Urothelium cell line (cell line): ENCODE measurements at places on chromosomes 5 and 9.

GRCh38 chr9:92638621-92639101 lies 31.3 kb downstream of the IPPK start:
- no peak for DNase-seq

DNA sequence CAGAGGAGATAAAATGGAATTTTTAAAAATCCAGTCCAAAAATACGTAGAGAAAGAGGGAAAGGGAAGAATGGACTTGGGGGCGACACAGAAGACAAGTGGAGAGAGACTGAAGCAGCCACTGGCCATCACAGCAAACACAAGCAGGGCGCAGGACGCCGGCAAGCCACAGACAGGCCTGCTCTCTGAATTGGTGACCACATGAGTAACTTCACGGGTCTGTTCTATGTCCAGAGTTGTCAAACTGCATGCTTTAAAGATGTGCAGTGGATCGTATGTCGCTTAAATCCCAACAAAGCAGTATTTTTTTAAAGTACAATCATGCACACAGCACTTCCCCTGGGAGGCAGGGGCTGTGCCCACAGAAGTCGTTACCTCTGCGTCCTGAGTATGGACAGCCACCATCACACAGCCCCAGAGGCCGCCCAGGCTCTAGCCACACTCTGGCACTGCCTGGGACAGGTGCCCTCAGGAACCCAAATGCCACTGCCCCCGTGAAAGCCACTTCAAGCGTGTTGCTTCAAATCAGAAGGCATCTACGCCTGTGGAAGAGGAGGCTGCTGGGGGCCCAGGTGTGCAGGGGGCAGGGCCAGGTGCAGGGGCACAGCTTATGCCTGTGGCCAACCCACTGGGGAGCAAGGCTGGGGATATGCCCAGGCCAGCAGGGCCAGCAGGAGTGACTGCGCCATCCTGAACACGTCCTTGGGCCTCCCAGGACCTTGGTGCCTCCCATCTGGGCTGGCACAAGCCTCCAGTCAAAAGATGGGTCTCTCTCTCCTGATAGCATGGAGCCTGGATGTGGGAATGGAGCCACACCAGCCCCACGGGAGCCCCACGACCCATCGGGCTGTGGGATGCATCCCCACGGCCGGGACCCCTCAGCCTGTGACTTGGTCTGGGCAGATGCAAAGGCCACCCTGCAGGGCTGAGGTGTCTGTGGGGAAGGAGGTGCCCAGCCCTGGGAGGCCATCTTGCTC lies 5.9 kb upstream of the LRRC14B start:
- DNase-seq = no peak

DNA sequence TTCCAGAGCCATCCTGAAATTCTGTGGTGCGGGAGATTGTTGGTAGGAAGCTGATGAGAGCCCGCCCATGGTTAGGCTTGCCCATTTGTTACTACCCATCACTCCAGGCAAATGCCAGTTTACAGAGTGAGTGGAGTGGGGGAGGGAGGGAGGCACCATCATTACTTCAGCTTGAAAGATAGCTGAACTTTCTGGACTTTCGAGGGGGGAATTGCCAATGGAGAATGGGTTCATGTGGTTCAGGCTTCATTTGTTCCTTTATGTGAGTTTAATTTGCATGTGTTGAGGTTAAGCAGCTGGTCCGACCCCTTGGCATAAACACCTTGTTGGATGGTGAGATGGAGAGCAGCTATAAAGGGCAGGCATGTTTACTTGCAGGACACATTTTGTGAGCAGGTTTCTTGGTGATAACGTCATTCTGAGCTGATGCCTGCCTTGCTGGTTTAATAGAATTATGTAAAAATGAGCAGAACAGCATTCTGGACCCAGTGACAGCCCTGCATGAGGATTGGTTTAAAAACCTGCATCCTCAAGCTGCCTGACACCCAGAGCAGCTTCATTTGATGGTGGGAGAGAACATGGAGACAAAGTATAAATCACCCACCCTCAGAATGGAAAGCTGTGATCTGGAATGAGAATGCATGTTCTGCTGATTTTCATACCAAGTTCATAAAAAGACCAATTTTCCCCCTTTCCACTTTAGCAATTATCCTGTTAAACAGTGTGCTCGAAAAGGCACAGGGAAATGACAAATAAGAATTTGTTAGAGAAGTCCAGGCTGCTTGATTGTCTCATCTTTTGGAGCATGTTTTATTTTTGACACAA lies 106.3 kb downstream of the TRIO start:
- no peak for DNase-seq

- DNase-seq = no peak
Measured at GRCh38 chr5:91245074-91245452, 138.1 kb downstream of the ARRDC3 start.

GRCh38 chr5:38547257-38547656 lies 9.2 kb downstream of the LIFR start:
- no peak for DNase-seq

DNA sequence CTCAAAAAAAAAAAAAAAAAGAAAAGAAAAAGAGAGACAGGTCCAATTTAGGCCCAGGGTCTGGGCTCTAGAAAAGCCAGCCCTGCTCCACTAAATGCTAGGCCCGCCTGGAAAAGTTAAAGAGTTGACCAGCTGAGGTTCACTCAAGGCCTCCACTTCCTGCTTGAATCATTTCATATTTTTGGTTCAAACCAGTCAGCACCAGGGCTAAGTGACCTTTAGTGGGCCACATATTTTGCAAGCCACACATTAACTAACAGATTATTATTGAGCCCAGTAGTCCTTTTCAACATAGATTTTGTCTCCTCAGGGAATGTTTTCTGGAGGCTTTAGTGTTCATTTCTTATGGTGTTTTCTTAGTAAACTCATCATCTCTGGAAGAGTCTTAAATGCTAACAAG lies 156.6 kb downstream of the TLR4 start:
- DNase-seq = no peak

GRCh38 chr5:168215646-168216045 lies 75.8 kb upstream of the WWC1 start:
- no peak for DNase-seq

DNA sequence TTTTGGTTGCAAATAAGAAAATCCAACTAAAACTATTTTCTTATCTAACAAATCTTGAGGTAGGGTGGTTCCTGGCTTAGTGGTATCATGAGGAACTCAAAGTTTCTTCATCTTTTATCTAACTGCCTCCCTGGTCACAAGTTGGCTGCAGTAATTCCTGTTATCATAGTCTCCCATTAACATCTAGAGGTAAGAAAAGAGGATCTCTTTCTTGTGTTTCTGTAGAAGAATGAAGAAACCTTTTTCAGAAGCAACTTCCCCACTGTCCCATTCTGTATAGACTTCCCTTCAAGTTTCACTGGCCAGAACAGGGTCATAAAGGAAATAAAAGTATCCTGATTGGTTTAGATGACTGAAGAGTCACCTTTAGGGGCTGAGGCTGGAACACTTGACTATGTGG lies 81.8 kb upstream of the ELL2 start:
- no peak for DNase-seq

DNA sequence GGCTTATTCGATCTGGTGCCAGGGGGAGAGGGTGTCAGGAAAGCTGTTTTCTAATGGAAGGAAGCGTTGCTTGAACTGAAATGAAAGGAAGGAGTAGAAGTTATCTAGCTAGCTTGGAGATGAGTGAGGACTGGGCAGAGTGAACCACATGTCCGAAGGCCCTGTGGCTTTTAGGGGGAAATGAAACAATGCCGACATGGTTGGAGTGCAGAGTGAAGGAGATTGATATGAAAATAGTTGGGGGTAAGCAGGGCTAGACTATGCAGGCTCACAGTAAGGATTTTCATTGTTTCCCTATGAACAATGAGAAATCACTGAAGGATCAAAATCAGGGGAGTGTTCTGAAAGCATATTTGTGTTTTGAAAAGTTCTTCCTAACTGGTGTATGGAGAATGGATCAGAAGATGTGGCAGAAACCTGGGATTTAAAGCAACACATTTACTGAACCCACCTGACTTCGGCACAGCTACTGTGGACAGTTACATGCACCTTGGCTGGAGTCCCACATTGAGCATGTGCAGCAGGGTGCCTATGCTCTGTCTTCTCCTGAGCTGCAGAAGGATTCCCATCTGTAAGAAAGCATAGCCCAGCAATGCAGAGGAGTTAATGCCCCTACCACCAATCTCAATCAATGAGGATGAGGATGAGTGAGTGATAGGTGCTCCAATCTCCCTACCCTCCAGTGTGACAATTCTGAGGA lies 144.4 kb upstream of the TBCA start:
- no peak for DNase-seq

DNA sequence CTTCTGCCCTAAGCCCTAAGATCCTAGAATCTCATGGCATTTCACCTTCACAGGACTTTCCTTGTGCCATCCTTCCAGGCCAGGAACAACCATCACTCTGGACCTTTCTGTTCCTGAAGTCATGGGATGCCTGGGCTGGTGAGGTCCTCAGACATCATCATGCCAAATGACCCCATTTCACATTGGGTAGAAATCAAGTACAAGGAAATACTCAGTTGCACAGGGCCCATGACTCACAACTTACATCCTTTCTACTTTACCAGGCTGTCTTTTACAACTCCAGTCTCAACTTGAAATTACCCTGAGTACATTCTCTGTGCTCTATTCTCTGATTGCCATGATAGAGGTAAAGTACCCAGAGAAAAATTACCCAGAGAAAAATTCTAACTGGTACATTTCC lies 167.1 kb downstream of the PIK3R1 start:
- DNase-seq = no peak

- no peak for DNase-seq
Measured at GRCh38 chr5:64746446-64746845, 22.0 kb downstream of the SREK1IP1 start.

DNA sequence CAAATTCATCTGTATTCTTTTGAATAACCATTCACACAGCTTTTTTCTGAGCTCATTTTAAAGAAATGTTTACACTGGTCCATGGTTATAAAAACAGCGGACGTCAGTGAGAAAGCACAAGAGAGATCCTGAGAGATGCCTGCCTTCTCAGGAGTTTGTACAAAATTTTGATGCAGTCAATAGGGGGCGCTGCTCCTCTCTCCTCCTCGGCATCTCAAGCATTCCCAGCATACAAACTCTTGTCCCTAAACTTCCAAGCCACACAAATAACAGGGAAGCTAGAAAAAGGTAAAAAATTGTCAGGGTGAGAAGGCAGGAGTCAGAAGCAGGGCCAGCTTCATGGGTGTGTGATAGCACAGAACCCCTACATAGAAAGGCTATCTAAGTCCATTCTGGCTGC lies 11.2 kb upstream of the CCDC152 start:
- no peak for DNase-seq

GRCh38 chr5:146130440-146131045 lies 25.2 kb upstream of the PLAC8L1 start:
- peak; percentile 4 for DNase-seq

GRCh38 chr5:179840321-179840720 lies 18.3 kb downstream of the MRNIP start:
- DNase-seq = no peak

GRCh38 chr9:137445275-137445807 lies 4.2 kb upstream of the ENTPD8 start:
- peak; percentile 71 for DNase-seq

GRCh38 chr5:96509316-96509715 lies 76.3 kb upstream of the PCSK1 start:
- DNase-seq = peak; percentile 21

DNA sequence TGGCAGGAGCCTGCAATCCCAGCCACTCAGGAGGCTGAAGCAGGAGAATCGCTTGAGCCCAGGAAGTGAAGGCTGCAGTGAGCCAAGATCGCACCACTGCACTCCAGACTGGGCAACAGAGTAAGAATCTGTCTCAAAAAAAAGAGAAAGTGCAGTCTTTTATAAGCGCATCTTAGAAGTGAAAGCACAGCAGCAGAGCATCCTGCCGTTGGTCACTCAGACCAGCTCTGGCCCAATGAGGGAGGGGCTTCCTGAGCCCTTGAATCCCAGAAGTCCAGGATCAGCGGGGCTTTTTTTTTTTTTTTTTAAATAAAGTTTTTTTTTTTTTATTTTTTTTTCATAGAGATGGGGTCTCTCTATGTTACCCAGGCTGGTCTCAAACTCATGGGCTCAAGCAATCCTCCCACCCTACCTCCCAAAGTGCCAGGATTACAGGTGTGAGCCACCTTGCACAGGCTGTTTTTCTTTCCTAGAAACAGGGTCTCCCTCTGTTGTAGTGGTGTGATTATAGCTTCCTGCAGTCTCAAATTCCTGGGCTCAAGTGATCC lies 42.3 kb downstream of the NAIF1 start:
- no peak for DNase-seq

- DNase-seq = peak; percentile 98
Measured at GRCh38 chr9:32550562-32551275, 1.4 kb upstream of the SMIM27 start.

DNA sequence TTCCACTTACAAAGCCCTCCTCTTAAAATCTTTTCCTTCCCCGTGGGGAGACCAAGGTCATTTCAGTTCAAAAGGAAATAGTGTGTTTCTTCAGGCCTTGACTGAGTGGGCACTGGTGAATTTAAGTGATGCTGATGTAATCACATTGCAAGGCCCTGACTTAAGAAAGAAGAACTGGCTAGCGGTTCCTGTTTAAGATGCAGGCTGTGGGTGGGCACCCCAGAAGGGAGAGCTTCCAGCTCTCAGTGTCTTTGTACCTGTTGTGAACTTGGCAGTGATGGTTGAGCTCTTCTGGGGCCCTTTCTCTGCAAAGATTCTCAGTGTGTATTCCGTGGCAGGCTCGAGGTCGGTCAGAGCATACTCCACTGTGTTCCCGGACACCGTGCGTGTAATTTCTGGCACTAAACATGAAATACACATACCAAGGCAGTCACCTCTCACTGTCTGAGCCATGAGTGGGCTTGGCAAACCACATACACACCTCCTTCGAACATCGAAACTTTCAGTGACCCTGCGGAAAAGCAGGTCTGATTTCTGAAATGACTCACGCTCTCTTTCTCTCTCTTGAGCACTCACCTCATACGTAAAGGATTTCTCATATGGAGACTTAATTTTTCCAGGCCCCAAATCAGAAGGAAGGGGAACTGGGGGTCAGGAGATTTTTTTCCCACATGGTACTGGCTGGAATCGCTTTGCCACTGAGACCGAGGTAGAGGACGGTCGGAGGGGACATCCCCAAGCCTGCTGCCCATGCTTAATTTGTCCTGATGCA lies 81.9 kb downstream of the TNC start:
- DNase-seq = peak; percentile 16

DNA sequence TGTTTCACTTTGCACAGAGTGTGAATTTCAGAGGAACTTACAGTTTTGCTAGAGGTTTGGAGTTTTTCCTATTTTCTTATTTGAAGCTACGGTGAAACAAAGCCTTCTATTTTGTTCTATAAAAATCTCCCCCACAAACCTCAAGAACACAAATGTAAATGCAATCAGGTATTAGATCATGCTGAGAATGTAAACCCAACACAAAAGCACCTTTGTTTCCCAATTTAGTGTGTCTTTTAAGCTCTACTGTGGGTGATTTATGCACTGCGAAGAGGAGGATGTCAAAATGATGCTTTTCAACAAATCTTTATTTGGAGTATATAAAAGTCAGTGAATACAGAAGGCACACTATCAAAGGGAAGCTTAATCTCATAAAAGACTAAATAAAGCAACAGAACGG lies 4.3 kb upstream of the DRD1 start:
- peak; percentile 53 for DNase-seq
